ENCODE measurements at places on chromosomes 13 and 19.

DNA sequence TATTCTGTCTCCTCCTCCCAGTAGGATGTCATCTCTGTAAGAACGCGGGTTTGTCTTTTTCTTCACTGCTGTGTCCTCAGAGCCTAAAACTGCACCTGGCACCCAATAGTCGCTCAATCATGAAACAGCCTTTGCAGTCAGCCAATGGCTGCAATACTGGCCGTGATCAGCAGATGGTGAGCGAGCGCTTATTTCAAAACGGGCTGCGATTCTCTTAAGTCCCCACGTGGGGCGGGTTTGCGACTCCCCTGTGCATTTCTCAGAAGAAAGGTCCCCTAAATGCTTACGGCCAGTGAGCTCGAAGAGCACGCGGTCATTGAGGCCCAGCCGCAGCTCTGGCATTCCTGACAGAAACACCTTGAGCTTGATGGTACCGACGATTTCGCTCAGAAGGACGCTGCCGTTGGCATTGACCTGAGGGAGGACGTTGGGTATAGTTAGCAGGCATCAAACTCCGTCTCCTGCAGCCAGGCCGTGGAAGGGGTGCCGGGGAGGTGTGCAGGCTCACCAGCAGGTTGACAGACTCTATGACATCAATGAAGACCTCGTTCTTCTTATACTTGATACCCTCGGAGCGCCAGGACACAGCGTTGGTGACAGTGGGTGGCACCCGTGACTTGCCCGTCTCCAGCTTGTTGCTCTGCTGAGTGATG, 6.0 kb downstream of the AP1M2 start:
- DNase-seq, result peak; percentile 86

DNA sequence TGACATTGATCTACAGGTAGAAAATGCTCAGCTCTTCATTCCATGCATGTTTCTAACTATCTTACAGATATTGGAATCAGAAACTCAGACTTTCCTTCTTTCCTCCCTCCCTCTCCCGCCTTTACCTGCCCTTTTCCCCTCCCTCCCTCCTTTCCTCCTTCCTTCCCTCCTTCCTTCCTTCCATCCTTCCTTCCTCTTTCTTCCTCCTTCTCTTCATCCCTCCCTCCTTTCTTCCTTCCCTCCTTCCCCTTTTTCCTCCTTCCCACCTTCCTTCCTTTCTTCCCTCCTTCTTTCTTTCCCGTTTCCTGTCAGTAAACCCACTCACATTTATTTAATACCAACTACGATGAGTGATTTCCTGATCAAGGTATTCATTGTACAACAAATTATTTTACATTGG, 113.4 kb upstream of the IRS2 start:
- DNase-seq, result no peak

DNA sequence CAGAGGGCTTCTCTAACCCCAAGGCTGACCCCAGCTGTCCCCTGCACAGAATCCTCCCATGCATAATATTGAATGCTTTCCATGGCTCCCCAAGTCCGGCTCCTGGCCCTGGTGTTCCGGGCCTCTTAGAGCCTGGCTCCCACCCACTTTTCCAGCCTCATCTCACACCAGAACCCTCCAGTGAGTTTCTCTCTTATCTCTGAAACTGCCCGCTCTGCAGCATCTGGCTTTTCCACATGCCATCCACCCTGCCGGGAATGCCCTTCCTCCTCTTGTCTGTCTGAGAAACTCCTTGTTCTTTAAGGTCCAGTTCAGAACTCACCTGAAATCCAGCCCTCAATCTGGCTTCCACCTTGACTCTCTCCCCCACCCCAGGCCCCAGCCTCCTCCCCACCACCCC, 6.8 kb downstream of the SYNGR4 start:
- no peak for DNase-seq

- DNase-seq, result no peak
Observed at GRCh38 chr13:97411984-97412383, 22.0 kb upstream of the RAP2A start.

All from activated CD8-positive, alpha-beta memory T cell treated with anti-CD3 and anti-CD28 coated beads for 48 hours (primary cell).